ENCODE measurements at places on chromosomes 3 and 15.

DNA sequence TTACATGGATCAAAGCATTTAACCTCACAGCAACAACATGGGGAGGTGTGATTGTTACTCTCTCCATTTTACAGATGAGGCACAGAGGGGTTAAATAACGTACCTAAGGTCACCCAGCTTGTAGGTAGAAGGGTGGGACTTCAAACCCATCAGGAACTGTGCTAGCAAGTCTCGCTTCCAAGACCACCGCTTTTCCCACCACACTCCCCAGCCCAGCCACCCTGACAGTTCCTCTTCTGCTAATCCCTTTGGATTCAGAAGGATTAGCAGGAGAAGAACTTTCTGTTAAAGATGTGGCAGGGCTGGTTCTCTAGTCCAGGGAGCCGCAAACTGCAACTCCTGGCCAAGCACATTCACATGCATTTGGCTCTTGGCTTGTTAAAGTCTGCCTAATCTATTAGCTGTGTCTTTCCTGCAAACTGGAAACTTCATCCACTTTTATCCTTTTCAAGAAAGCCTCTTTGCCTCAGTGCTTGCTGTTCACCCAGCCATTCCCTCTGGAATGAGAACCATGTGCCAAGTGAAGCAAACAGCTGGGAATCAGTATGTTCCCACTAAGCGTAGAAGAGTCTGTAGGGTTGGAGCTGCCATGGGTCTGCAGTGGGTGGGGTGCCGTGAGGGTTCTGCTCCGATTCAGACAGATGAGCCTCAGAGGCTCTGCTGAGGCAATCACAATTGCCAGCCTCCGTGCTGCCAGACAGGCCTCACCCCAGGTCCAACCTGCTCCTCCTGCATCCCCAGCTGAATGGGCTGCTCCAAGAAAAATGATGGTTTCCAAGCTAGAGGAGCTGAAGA lies 44.6 kb downstream of the POMGNT2 start:
- DNase-seq, result no peak

DNA sequence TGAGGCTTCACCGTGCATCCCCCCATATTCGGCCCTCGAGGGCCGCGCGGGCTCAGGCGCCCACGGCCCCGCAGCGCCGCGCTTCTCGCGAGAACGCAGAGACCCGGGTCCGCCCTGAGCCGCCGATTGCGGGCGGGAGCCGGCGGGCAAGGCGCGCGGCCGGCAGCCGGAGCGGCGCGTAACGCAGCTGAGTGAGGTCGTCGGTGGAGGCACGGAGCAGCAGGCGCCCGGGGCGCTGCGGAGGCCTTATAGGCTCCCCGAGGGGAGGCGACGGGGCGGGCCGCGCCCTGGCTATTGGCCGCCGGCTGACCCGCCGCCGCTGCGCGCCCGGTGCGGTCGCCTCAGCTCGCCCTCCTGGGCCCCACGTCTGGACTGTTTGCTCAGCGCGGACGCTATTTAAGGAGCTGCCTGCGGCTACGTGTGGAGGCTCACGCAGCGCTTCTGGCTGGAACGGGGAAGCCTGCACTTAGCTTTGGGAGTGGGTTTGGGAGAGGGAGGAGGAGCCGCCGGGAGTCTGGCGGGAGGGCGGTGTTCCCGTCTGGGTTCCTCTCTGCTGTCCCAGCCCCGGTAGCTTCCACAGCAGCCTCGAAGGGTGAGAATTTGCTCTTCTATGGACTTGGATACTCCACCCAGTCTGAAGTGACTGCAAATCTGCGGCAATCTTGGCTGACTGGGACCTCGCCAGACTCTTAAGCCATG lies at the start of gene PLOD2:
Gene PLOD2 (minus strand): TSS at position 221 of the 699 bp plus-strand sequence. CDS start 195 bp downstream, at position 26.
- peak; percentile 93 for DNase-seq

- DNase-seq, result no peak
Measured at GRCh38 chr3:149796026-149796425, 3.7 kb upstream of the ANKUB1 start.

GRCh38 chr3:194103983-194104751 lies 31.8 kb upstream of the HES1 start:
- no peak for DNase-seq

Data from muscle of back (tissue), 13 donors.